ENCODE measurements at places on chromosomes 13 and 19.

DNA sequence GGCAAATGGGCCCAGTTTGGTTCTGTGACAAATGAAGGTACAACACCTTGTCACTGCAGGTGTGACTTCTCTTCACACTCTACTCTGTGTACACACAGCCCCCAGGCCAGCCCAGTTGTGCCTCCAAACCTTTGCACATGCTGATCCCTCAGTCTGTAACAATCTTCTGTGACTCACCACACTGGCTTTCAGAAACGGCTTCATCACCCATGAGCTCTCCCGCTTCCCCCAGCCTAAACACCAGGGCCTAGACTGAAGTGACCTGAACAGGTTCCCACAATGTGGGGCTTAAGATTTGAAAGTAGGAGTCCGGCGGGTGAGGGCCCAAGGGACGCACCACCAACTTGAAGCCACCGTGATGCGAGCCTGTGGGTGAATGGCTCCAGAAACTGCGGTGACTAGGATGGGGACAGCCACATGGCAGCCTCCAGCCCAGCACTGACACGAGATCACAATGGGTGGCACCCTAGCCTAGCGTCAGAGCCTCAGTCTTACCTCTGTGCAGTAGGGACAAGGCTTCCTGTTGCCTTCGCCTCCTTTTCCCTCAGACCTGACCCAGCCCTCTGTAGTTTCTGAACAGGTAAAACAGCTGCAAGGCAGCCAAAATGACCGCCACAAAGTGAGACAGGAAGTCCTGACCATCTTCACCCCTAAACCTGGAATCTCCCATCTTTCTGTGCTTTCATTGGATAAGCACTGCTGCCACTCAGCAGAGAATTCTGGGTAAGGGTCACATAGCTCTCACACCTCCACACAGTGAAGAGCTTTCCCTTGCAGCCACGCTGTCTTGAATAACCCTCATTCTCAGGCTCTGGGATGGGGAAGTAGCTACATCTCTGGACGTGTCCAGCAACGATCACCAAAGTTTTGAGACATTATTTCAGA is 34.2 kb upstream of the ZNF599 start:
- no peak for DNase-seq

- DNase-seq: no peak
These were observed 2.7 kb downstream of the TBC1D4 start for GRCh38 chr13:75479102-75479740.

- DNase-seq: no peak
These were observed 34.0 kb downstream of the ARHGEF18 start for GRCh38 chr19:7382694-7383093.

- no peak for DNase-seq
These were observed 4.1 kb downstream of the MAB21L1 start for GRCh38 chr13:35472323-35472881.

- no peak for DNase-seq
These were observed 33.2 kb downstream of the KCTD12 start for GRCh38 chr13:76852986-76853385.

DNA sequence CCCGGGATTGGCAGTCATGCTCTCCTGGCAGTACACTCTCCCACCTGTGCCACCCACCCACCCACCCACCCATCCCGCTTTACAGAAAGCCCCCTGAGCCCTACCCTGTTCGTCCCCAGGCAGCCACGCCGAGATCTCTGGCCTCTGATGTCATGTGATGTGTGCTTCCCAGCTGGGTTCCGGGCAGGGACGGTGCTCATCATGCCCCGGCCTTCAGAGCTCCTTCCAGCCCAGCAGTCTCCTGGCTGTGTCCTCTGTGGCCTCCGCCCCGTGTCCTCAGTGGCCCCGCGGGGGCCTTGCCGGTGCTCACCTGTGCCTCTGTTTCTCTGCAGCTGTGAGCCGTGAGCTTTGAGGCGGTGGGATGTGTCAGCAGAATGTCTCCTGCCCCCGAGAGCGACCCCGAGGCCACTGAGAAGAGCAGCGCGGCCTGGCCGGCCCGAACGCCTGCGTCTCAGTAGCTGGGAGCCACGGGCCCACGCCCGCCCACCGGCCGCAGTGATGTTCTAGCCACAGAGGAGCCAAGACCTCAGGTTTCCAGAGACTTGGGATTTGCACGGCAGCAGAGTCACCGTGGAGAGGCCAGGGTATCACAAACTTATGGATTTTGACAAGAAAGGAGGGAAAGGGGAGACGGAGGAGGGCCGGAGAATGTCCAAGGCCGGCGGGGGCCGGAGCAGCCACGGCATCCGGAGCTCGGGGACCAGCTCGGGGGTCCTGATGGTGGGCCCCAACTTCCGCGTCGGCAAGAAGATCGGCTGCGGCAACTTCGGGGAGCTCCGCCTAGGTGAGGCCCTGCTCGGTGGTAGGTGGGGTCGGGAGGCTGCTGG is 28.4 kb downstream of the CSNK1G2 start:
- DNase-seq: no peak

- DNase-seq: no peak
These were observed 204.4 kb downstream of the COG6 start for GRCh38 chr13:39859898-39860297.

DNA sequence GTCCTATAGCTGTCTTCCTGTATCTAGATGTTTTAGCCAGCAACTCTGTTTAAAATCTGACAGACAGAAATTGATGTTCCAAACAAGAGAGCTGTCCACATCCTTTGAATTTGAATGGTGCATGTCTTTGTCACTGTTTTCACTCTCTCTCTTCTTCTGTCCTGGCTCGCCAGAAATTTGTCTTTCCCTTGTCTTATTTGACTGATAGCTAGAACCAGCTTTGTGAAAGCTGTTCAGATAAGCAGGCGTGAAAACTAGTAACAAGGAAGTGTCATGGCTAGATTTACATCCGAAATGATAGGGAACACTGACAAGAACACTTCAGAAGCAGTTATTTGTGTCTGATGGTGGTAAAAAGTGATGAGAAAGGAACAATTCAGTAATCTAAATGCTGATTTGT is 354.9 kb upstream of the SLITRK1 start:
- no peak for DNase-seq

DNA sequence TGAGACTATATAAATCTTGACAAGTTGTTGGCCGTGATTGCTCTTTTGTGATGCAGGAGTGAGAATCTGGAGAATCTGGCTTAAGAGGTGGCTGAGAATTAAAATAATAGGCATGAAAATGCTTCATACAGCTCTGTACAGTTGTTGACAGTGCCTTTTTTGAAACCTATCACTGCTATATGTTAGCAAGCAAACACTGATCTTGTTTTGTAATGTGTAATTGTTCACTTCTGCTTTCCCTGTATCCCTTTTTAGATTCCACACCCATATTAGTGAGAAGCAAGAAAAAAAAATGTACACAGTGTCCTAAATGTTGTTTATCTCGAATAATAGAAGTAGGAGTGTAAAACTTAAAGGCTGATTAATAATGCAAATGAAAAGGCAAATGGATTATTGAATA is 31.1 kb downstream of the ITM2B start:
- DNase-seq: no peak

DNA sequence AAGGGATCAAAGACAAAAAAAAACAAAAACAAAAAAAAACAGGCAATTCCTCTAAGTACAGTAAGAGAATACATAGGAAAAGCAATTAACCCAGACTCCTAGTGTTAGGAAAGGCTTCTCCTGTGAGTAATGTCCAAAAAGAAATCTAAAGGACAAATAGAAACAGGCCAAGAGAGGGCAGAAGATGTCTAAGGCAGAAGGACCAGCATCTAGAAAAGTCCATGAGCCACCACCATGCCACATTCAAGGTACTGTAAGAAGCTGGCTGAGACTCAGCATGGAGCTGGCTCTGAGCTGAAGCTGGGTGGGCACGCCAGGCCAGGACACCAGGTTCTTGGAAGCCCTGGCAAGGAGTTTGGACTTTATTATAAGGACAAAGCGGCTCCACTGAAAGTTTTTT is 118.1 kb upstream of the FRY start:
- no peak for DNase-seq

GRCh38 chr13:30652746-30653386 is 35.1 kb downstream of the USPL1 start:
- DNase-seq: no peak

- DNase-seq: peak; percentile 49
These were observed 1551.1 kb downstream of the EFNB2 start for GRCh38 chr13:104984296-104984818.

DNA sequence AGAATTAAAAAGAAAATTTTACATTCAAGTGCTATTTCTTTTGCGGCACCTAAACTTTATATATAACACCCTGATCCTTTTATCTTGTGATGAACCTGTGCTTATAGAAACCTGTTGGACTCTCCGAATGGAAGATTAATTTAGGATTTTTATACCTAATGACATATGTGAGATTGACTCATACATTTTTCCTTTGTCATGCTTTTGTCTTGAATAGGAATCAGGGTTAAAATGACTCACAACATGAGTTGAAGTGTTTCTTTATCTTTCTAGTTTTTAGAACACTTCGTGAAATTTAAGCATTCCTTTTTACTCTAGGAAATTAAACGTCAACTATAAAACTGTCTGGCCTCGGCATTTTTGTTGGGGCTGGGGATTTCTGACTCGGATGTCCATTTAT is 378.9 kb downstream of the PCDH20 start:
- DNase-seq: no peak

GRCh38 chr19:10289167-10289835 is 451 bp upstream of the ICAM5 start:
- DNase-seq: no peak

GRCh38 chr13:95948656-95949055 is 104.5 kb downstream of the UGGT2 start:
- DNase-seq: peak; percentile 9

- DNase-seq: no peak
These were observed 1.9 kb downstream of the GALP start for GRCh38 chr19:56177564-56178243.

GRCh38 chr19:7562646-7563393 is 27.3 kb downstream of the PNPLA6 start:
- no peak for DNase-seq

GRCh38 chr19:18279516-18280246 is 1.7 kb downstream of the JUND start:
- DNase-seq: peak; percentile 87

DNA sequence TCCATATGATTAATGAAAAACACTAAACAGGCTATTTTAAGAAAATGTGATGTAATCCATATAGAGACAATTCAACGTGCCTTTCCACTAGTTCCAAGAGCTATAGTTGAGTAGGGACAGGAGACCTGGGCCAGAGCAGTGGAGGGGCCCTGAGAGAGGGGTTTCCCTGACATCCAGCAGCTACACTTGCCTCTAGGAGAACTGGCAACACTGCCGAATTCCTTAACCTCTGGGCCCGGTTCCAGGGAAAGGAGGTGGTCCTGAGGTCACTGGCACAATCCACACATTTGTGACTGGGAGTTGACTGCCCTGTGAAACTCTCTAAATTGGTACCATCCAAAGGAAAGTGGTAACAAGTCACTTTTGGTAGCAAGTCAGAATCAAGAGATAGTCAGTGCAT is 264.4 kb downstream of the DCLK1 start:
- no peak for DNase-seq

- no peak for DNase-seq
These were observed 26.4 kb downstream of the MAP2K2 start for GRCh38 chr19:4097501-4097900.

- no peak for DNase-seq
These were observed 67.6 kb downstream of the TNFRSF19 start for GRCh38 chr13:23637829-23638228.

GRCh38 chr13:111111376-111111937 is 3.7 kb upstream of the ARHGEF7 start:
- no peak for DNase-seq

DNA sequence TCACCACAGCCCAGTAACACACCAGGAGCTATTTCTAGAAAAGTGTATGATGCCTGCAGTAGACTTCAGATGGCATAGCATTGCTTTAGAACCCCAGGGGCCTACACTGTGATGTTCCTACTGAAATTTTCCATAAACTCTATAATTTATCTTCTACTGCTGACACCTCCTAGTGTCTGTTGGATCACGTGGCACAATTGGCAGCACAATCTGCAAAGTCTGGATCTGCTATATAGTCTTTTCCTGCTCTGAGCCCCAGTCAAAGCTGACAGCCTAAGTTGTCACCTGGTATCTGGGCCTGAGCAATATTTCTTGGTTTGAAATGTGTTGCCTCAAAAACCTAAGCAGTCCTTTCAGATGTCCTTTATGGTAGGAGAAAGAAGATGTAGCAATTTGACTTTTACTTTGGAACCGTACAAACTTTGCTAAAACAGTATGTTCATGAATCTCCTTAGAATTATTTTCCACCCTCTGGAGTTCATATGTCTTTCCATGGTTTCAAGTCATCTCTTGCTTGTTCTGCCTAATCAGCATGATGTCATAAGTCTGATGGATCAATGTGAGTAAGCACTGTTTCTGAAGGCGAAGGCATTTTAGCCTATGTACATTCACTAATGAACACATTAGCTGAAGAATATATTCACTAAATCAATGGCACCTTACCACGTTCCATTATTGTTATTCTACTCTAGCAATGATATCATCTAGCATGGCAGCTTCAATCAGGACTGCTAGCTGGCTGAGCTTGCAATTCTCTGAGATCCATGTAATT is 536.5 kb upstream of the NBEA start:
- no peak for DNase-seq

- DNase-seq: no peak
These were observed 95.9 kb upstream of the FREM2 start for GRCh38 chr13:38590796-38591507.

DNA sequence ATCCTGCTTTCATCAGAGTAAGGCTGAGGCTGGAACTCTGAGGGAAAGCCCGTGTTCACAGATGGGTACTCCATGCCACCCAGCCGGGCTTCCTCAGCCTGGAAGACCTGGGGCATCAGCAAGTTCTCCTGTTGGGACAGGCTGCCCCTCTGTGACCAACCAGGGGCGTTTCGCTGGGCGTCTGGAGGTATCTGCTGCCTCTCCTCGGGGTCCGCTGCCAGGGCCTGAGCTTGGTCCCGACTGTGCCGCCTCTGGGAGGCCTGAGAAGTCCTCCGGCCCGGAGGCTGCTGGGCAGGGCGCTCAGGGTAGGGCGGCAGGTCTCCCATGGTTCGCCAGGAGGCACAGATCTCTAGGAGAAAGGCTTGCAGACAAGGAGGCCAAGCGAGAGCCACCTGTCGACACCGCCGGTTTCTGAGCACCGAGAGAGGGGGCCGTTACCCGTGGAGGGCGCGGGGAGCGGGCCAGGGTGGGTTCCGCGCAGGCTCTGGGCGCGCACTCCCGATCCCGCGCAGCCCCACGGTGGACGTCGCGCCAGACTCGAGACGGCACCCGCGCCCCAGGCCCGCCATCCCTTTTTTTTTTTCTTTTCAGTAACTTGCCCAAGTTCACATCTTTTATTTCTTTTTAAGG is at the start of gene RSPH6A:
Gene RSPH6A (minus strand): TSS at position 458 of the 630 bp plus-strand sequence. CDS start 132 bp downstream, at position 326.
- DNase-seq: no peak

- no peak for DNase-seq
These were observed 4.2 kb downstream of the GZMM start for GRCh38 chr19:547836-548720.

GRCh38 chr19:5205937-5206750 is 134.5 kb downstream of the PTPRS start:
- no peak for DNase-seq
